ENCODE measurements at places on chromosomes 2 and 18. TPM values are rescaled to one million over a fixed set of nuclear protein-coding genes. Genes with fewer than 3 reads are reported as not detected.
A peak's percentile ranks its signal among the peaks of the same experiment; 100 is the strongest.

- no peak for DNase-seq
These were observed 773.5 kb downstream of the CNTNAP5 start for GRCh38 chr2:124798551-124798950.

DNA sequence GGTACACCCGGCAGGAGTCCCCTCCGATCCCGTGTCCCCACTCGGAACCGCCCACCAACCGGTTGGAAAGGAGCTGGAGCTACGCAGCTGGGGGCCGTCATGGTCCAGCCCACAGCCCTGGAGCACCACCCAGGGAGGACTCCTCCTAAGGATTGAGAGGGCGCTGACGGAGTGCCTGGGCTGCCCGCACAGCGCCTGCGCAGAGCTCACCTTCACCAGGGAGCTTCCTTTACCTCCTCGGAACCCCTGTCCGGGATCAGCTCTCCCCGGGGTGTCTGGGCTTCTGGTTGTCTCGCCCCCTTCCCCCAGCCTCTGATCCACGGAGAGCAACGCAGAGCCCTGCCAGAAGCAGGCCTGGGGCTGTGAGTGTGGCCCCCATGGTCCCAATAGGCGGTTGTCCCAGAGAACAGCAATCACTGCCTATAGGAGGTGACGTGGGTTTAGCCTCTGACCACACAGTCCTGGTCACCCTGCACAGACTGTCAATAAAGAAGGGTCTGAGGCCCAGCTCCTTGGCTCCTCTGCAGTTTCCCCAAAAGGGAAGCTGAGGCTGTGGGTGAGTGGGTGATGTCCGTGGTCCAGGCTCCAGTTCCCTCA, 14.6 kb downstream of the ALPG start:
- no peak for DNase-seq

DNA sequence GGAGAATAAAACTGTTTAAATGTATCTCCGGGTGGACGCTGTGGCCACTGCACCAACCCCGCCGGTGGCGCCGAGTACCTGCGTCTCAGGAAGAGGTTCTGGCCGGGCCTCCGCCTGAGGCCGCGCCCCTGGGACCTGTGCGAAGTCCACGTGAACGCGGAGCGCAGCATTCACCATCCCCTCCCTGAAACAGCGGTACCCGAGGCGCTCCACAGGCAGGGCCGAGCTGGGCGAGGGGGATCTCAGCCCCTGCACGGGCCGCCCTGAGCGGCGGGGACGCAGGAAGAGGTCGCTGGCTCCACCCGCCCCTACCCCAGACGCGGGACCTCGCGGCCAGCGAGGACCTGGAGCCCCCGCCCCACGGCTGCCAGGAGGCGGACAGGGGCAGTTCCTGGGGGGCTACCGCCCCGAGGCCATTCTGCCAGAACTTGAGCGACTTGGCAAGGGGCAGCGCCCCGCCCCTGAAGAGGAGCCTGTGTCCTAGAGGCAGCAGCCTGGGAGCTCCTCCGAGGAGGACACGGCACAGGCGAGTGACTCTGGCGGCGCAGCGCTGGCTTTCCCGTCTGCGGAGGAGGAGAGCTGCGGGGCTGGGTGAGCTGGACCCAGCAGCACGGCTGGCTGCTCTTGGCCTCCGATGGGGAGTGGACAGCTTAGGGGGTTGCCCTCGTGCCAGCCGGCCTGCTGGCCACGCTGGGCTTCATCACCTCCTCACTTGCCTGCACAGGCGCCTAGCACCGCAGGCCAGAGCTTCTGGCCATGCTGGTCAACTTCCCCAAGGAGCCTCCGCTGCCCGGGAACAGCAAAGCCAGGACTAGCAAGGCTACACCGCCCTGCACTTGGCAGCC, 9.7 kb upstream of the TEKT4 start:
- DNase-seq, result no peak

L3MBTL4 gene
- total RNA-seq, result 0.65 TPM

- no peak for DNase-seq
These were observed 33.6 kb downstream of the STEAP3 start for GRCh38 chr2:119257198-119257597.

LOXL3 gene
- total RNA-seq, result 5.9 TPM

CHRND gene
- not detected for total RNA-seq

GRCh38 chr2:98868548-98869271, 67.3 kb downstream of the CRACDL start:
- no peak for DNase-seq

DNA sequence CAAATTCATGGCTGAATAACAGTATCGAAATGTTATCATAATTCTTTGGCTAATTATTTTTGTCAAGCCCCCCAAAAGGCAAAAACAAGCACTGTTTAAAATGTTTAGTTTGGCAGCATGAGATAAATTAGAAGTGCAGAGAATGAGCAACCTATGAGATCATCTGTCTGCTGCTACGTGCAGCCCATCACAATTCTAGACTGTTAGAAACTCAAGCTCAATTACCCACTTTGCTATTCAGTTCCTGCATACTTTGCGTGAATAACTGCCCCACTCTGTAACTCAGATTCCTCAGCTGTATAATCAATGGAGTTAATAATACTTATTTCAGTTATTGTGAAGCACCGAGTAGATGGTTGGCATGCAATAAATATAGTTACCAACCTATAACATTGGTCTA, 1181.9 kb downstream of the DPP10 start:
- DNase-seq, result no peak

SIGLEC15 gene
- total RNA-seq, result 9.4 TPM

- no peak for DNase-seq
These were observed 51.9 kb upstream of the CREB1 start for GRCh38 chr2:207477896-207478295.

DNA sequence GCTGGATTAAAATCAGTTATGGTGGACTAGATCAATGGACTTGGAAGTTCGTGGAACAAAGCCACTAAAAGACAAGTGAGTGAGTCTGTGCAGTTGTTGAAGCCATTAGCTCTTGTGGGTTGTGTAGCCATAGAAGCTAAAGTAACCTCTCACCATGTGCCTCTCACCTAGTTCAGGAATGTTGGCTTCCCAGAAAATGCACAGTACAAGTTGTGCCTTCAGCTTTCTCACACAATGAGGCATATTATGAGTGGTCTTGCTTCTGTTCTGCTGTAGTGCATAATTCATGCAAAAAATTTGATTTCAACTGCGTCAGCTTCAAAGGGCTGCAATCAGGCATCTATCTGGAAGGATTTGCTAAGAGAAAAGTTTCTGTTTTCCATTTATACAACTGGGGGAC, 26.2 kb downstream of the CERS6 start:
- DNase-seq, result no peak

SUPT7L gene
- total RNA-seq, result 21.3 TPM

RMDN2 gene
- total RNA-seq, result 2.8 TPM

- DNase-seq, result no peak
These were observed 54.4 kb upstream of the SEC11C start for GRCh38 chr18:59085126-59085794.

MAP3K19 gene
- not detected for total RNA-seq

GRCh38 chr2:216192181-216192580, 83.0 kb downstream of the XRCC5 start:
- DNase-seq, result no peak

PCARE gene
- total RNA-seq, result not detected

DNA sequence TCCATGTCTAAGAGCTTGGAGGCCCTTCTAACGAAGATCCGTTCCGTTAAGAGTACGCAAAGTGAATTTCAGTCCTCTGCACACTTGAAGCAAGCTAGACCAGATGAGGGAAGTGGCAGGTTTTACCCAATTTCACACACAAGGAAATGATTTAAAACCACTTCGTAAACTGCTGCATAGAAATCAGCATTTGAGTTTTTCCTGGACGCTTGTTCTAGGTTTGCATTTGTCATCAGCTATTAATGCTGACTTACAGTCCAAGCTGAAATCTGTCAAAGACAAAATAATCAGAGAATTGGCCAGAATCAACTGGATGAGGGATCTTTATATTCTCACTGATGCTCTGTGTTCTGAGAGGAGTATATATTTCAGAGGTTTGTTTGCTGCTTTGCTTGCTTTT, 117.6 kb upstream of the RASGRP3 start:
- no peak for DNase-seq

ACOXL gene
- total RNA-seq, result 0.06 TPM

DNA sequence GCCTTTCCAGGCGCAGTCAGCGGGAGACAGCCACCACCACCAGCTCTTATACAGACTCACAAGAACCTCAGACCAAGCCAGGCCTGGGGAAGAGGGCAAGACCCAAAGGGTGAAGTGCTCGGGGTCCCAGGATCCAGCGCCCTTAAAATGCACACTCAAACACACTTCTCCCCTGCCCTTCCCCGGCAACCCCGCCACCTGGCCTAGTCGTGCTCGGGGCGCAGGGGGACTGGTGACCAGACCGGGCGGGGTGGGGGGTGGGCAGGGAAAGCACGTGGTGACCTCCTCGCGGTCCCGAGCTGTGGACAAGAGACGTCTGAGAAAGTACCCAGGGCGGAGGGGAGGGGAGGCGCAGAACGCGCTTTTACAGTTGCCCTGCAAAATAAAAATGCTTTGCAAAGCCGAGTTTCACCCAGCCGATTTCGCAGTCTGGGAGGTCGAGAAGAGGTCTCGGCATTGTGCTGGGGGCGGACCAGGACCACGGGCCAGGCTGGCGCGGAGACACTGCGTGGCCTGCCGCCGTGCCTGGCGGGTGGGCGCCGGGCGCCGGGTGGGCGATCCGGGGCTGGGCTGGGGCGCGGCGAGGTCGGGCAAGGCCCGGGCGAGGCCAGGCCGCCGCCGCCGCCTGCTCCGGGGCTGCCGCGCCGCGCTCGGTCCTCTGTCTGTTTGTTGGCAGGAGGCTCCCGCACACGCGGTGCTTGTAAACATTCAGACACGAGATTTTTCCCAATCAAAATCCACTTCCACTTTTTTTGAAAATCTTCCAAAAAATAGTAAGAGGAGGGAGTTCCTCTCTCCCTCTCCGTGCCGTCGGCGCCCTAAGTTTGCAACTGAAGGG, 2.0 kb downstream of the BCL11A start:
- no peak for DNase-seq

GRCh38 chr2:196925768-196926561, 542 bp downstream of the PGAP1 start:
- no peak for DNase-seq

GRCh38 chr2:195575879-195576401, 81.1 kb upstream of the SLC39A10 start:
- peak; percentile 92 for DNase-seq

DNA sequence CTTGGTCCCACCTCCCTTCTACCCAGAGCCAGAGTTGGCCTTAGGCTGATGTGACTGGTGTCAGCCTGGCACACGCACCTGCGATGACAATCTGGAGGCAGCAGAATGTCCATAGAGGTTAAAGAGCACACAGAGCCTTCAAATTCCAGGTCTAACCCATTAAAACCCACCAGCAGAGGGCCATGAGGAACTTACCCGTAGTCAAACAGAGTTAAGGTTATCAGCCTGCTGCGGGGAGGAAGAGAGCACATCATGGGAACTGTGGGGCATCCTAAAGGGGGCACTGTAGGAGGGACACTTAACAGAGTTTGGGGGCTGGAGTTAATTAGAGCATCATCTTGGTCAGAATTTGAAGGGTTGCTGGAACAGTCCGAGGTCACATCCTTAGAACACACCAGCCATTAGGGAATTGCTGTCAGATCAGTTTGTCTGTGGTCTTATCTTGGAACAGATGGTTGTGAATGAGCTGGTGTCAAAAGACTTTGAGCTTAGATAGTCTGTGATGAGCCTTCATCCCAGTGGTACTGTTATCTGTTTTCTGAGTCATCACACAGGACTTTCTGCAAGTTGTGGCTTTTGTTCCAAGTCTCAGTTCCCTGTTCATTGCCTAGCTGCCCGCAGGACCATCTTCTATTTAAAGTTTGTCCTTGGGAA, 248.6 kb downstream of the LOXHD1 start:
- DNase-seq, result no peak

DPP10 gene
- 0.06 TPM for total RNA-seq

DNA sequence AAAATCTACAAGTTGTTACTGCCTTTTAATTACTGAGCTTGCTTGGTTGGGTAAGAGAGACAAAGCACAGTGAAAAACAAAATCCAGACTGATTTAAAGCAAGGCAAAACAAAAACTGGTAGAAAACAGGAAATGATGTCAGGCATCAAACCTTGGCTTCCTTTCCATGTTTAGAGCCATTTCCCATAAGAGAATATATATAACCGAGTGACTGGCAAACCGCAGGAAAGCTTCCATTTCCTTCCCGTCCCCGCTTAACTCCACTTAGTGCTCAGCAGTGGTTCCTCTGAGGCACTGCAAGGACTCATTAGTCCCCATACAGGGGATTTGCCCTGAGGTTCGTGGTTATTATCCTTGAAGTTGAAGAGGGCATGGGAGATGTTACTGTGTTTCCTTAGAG, 446.3 kb downstream of the LPIN1 start:
- no peak for DNase-seq

GRCh38 chr18:34802959-34803358, 92.9 kb downstream of the DTNA start:
- DNase-seq, result no peak

DNA sequence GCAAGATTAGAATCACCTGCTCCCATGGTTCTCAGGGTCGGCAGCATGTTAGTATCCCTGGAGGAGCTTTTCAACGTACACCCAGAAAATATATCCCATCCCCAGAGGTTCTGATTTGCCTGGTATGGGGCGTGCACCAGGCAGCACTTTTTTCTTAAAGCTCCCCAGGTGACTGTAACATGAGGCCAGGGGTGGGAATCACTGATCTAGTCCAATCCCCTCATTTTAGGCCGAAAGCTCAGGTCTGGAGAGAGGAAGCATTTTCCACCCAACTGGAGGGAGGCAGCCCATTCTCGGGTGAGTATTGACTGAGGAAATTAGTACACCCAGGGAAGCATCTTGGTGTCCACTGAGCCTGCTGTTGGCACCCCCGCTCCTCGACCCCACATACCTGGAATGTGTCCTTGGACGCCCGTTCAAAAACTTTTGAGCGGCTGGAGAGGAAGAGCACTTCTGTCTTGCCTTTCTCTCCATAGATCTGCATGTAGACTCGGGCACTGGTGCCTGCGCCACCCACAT, 94.3 kb downstream of the LOXHD1 start:
- DNase-seq, result no peak

UGT1A4 gene
- total RNA-seq, result 0.07 TPM

ZNF638 gene
- total RNA-seq, result 69.0 TPM

- peak; percentile 31 for DNase-seq
These were observed 431.6 kb downstream of the PID1 start for GRCh38 chr2:228839421-228839876.

GRCh38 chr2:234548695-234549420, 52.0 kb upstream of the ARL4C start:
- no peak for DNase-seq

- no peak for DNase-seq
These were observed 50.9 kb upstream of the PHLPP1 start for GRCh38 chr18:62664414-62664813.

PXDN gene
- total RNA-seq, result 197 TPM

All from epithelial cell of proximal tubule (primary cell).